Stimulated activated CD8-positive, alpha-beta memory T cell treated with anti-CD3 and anti-CD28 coated beads, Interleukin-4, amount 100 ng/mL, for 24 hours (primary cell): ENCODE measurements at places on chromosomes 4 and X.

DNA sequence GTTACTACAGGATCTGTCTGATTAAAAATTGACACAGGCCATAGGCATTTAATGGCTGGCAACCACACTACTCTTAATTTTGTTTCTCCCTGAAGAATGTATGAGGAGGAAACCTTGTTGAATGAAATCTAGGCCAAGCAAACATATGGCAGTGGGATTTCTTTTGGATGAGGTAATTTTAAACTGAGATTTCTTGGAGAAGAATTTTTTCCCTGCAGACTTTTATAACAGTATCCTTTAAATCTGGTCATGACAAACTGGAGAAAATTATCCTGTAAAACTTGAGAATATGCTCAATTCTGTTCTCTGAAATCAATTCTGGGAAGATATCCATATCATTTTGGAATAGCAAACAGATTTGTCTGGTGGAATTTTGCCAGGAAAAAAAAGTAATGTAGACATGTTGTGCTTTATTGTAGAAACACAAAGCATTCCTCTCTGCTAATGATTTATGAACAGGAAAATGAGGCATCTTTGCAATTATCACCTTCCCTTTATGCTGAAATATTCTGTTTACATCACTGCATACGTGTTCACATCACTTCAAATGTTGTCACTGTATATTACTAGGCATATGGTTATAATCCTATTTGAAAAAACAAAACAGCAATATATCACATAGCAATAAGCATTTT lies 108.3 kb upstream of the ARSJ start:
- DNase-seq: no peak

GRCh38 chr4:85243857-85244256 lies 231.1 kb upstream of the ARHGAP24 start:
- DNase-seq: no peak

GRCh38 chr4:86965019-86965976 lies 30.5 kb downstream of the AFF1 start:
- no peak for DNase-seq

- no peak for DNase-seq
Measured at GRCh38 chr4:46649390-46649789, 259.5 kb upstream of the GABRA2 start.

- DNase-seq: no peak
Measured at GRCh38 chrX:1750267-1750666, 135.4 kb downstream of the ASMT start.

DNA sequence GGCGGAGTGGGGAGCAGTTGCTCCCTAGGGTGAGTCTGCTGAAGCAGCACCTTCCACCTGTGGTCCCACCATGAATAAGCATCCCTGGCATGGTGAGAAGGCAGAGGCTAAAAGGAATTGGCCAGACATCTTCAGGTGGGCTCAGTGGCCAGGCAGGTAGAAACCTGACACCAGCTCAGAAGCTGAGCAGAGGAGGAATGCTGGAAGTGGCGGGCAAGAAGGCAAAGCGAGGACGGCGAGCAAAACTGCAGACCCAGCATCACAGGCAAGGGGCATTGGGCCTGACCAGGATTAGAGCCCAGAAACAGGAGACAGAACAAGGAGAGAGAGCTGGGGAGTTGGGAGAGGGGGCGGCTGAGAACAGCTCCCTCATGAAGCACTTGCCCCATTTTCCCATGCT lies 25.3 kb downstream of the TSC22D3 start:
- no peak for DNase-seq

GRCh38 chr4:6956434-6957147 lies 47.0 kb downstream of the TBC1D14 start:
- DNase-seq: no peak

- DNase-seq: no peak
Measured at GRCh38 chr4:39699687-39700409, 1.9 kb downstream of the UBE2K start.

- DNase-seq: no peak
Measured at GRCh38 chr4:171340258-171340657, 472.9 kb upstream of the GALNTL6 start.

DNA sequence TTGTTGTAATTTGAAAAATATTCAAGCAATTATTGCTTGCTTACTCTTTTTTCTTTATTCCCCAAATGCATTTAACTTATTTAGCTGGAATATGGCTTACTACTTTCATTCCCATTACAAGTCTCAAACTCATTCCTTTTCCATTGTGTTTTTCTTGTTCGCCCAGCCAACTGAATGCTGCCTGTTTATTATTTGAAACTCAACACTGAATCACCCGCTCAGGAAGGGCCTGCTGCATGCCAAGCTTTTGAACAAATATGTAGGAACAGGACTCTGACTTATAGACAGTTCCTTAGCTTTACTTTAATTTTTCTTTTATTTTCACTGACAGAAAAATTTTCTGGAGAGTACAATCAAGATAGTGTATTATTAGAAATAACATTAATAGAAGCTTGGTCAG lies 12.9 kb downstream of the PCDH18 start:
- DNase-seq: no peak

- no peak for DNase-seq
Measured at GRCh38 chrX:154046031-154046781, 26.5 kb upstream of the IRAK1 start.

- DNase-seq: no peak
Measured at GRCh38 chr4:106092361-106093040, 197.2 kb downstream of the NPNT start.

- DNase-seq: no peak
Measured at GRCh38 chrX:153064061-153064460, 7.8 kb downstream of the PNMA3 start.

DNA sequence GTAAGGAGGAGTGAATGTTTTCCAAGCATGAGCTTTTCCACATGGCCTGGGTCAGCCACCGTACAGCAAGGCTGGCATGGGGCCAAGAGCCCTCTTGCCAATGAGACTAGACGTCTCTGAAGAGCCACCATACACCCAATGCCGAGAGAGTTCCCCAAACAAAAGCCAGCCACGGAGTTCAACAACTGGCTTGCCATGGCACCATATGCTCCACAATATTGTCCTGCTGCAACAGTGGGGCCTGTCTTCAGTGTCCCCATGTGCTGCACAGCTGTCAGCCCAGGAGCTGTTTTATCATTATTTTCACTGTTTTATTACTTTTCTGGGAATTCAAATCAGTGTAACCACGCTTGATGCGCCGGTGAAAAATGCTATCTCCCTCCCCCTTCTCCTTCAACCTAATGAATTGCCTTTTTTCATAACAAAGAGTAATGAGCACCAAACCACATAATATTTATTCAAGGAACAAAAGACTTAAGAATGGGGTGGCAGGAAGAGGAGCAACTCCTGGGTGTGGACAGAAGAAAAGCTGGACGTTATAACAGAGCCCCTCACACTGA lies 18.4 kb downstream of the MAML3 start:
- DNase-seq: no peak
